ENCODE measurements at places on chromosomes 6 and 20.

GRCh38 chr6:90156861-90157260 is 139.8 kb downstream of the BACH2 start:
- no peak for DNase-seq

GRCh38 chr6:133359760-133360159 is 118.6 kb downstream of the EYA4 start:
- no peak for DNase-seq

DNA sequence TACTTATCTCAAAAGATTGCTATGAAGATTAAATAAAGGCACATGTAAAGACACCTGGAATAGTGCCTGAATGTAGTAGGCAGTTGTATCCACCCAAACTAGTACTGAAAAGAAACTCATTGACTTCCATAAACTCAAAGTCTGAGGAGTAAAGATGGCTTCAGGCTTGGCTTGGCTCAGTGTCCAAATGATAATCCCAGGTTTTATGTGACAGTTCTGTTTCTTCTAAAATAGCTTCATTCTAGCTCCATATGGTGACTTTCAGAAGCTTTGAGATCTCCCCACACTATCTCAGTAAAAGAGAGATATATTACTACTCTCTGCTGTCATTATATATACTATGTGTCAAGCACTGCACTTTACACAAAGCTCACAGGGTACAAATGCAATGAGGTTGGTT is 121.3 kb downstream of the DOK5 start:
- no peak for DNase-seq

GRCh38 chr6:148868901-148869300 is 122.1 kb downstream of the UST start:
- no peak for DNase-seq

- DNase-seq: no peak
These were observed 27.9 kb upstream of the SGK1 start for GRCh38 chr6:134345789-134346188.

DNA sequence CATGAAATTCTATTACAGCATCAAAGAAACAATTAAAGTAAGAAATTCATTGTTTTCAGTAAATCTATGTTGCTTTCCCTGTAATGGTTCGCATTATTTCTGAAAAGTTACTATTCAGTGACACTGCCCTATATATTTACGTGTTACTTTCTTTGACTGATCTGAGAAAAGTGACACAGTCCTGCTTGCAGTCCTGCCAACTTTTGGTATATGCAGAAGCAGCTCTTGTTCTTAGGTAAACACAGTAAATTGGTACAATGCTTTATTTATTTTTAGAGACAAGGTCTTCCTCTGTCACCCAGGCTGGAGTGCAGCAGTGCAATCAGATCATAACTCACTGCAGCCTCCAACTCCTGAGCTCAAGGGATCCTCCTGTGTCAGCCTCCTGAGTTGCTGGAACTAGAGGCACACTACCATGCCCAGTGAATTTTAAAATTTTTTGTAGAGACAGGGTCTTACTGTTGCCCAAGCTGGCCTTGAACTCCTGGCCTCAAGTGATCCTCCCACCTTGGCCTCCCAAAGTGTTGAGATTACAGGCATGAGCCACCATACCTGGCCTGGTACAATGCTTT is 151.3 kb downstream of the AKAP7 start:
- DNase-seq: no peak

GRCh38 chr6:72624557-72625160 is 2.8 kb downstream of the KCNQ5 start:
- no peak for DNase-seq

DNA sequence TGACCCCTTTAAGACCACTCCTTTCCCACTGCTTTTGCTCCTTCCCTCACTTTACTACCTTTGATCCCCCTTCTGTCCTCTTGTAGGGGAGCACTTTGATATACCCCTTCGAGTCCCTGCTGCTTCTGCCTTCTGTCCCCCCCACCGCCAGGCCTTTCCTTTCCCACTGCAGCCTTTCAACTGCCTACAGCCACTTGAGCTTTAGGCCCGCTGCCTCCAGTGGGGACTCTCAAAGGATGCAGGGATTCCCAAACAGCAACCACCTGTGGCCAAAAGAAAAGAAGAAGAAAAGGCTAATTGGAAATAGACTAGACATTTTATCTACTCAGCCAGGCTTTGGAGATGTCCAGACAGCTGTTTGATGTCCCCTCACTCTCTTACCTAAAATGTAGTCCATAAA is 77.0 kb upstream of the DTNBP1 start:
- DNase-seq: no peak

DNA sequence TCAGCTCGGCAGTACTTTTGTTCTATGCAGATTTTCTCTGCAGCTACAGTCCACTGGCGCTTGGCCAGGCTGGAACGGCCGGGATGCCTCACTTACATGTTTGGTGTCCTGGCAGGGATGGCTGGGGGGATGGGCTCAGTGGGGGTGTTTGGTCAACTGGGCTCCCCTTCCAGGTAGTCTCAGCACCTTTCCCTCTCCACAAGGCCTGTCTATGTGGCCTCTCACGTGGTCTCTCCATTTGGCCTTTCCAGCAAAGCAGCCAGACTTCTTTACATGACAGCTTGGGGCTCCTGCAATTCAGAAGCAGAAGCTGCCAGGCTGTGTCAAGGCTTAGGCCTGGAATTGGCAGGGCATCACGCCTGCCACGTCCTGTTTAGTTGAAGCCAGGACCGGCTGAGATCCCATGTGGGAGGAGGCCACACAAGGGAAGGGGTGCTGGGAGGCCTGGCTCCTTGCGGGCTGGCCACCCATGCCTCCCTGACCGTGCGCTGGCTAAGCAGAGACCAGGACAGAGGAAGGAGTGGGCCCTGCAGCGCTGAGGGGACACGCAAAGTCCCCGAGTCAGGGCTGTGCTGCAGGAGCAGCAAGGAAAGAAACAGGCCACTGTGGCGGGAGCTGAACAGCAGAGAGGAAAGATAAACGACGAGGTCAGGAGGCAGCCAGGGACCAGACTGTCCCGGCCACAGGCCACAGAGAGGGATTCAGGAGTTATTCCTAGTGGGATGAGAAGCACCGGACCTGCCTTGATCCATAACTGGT is 38.9 kb downstream of the MGME1 start:
- DNase-seq: no peak

DNA sequence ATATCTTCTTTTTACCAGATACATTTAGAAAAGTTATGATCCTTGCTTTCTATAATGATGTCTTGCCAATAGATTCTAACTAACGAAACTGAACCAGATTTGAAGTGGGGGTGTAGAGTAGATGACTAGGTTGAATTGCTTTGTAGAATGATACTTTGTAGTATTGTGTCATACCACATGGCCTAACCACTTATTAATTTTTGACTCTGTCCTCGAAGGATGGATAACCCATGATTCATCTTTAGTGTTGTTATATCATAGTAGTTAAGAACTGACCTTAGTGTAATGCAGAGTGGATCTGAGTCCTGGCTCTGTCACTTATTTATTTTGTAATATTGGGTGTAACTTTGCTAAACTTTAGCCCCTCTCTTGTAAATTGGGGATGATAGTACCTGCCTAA is 4.5 kb downstream of the PHF3 start:
- no peak for DNase-seq

- DNase-seq: no peak
These were observed 116.1 kb downstream of the MAN1A1 start for GRCh38 chr6:119233312-119233984.

DNA sequence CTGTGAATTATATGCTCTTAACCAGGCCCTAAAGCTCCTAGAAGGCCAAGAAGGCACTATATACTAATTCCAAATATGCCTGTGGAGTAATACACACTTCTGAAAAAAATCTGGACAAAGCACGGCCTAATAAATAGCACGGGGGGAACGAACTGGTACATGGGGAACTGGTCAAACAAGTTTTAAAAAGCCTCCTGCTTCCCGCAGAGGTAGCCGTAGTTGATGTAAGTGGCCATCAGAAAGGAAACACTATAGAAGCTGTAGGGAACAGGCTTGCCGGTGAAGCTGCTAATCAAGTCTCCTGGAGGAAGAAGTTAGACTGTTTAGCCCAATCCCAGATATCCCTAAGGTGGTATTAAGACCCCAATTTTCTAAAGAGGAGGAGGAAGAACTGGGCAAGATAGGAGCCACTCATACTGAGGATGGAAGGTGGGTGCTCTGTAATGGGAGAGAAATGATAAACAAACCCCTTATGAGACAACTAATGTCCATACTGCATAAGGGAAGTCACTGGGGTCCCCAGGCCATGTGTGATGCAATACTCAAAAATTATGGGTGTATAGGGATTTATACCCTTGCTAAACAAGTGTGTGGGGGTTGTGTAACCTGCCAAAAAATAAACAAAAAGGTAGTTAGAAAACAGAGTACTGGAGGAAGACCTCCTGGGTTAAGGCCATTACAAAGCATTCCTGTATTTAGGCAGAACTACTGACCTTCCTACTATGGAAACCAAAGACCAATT is 27.1 kb upstream of the ZNF318 start:
- no peak for DNase-seq

DNA sequence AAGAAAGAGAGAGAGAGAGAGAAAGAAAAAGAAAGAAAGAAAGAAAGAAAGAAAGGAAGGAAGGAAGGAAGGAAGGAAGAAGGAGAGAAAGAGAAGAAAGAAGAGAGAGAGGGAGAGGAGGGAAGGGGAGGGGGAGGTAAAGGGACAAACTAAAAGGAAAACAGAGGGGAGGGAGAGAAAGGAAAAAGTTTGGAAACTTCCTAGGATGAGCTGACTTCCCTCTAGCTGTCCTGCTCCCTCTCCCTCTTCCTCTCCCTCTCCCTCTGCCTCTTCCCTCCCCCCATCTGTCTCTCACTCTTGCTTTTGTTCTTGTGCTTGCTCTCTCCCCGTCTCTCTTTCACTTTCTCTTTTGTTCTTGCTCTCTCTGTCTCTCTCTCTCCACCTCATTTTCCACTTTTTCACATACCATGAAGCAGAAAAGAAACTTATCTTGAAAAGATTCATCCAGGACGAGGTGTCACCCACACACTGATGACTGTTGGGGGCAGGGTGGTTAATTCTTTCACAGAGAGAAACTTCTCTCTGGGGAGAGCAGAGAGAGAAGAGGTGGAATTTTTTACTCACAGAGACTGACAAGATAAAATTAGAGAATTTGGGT is 56.4 kb upstream of the DUSP22 start:
- peak; percentile 57 for DNase-seq

GRCh38 chr6:24547243-24547642 is 52.5 kb downstream of the ALDH5A1 start:
- no peak for DNase-seq

DNA sequence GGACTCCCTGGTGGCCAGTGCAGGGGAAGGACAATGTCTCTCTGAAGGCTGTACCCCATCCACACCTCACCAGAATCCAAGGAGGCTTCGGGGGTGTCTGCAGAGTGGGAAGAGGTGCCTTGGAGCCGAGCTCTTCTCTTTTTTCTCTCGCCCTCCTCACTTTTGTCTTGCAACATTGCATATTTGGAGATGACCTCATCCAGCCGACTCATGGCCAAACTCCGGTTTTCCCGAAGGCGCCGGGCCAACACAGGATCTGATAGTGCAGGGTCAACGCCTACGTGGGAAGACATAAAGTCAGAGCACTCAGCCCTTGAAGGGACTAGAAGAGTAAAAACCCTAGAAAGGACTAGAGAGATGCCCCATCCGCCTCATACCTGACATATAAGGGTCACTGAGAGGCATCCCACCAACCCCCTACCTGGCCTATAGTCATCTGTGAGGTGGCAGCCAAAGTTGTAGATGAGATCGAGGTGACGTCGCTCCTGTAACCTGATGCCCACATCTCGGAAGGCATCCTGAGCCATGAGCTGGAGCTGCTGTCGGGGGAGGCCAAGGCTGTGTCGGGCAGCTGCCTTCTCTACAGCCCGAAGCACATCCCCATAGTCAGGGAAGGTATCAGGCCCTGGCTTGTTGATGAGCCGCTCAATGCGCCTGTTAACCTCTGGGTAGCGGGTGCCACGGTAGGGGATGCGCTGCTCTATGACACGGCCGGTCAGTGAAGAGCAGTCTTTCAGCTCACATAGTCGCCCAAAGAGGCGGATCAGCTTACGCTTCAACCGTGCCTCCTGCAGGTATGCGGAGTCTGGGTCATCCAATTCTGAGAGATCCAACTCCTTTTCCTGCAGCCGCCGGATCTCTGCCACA is 3.0 kb upstream of the ZBTB22 start:
- DNase-seq: no peak

GRCh38 chr6:25504661-25505060 is 147.4 kb upstream of the SCGN start:
- DNase-seq: no peak

DNA sequence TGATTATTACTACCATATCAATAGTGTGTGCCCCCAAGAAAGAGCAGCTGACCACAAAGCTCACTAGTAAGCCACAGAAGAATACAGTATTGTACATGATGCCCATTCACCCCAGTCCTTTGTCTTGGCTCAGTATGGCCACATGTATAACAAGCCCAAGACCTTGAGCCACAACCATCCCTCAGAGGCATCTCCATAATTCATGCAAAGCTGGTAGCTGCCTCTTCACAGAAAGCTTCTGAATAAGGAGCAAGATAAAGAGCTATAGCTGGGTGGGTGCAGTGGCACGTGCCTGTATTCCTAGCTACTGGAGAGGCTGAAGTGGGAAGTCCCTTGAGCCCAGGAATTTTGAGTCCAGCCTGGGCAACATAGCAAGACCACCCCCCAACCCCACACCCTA is 4.8 kb upstream of the BTN1A1 start:
- DNase-seq: no peak

- no peak for DNase-seq
These were observed 52.7 kb downstream of the CDH22 start for GRCh38 chr20:46255440-46256104.

DNA sequence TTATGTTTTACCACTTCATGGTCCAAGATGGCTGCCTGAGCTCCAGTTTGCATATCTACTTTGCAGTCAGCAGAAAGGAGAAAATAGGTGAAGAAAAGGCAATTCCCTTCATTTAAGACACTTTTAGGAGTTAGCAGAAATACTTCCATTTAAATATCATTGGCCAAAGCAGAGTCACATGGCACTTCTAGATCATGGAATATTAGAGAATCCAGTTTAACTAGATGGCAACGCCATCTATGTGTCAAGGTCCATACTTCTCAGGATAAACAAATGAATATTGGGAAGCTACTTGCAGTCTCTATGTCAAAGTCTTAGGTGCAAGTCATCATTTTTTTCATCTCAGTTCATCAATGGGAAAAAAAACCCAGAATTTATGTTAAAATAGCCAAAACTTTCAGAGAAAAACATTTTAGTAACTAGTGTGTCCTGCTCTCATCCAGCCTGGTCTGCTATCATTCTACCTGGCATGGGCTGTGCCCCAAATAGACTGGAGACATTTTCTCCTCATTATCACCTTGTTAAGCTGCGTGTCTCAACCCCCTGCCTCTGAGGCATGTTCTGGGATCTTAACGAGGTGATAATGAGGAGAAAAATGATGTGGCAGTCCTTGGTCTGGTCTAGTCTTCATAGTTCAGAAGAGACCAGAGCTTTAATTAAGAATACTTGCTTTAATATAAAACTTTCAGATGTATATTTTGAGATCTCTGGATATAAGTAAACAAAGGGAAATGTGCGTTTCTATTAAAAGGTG is 227.3 kb downstream of the TBX18 start:
- no peak for DNase-seq

GRCh38 chr20:37326666-37327065 is 19.3 kb upstream of the SRC start:
- no peak for DNase-seq

Data from stimulated activated naive B cell treated with anti-CD40 and anti-IgM and Interleukin-4, amounts not matched to agents 10 μg/mL and 1 μg/mL and 100 μg/mL, for 72 hours (primary cell).